ENCODE measurements at places on chromosomes 3 and 15. TPM values are rescaled to one million over a fixed set of nuclear protein-coding genes. Genes with fewer than 3 reads are reported as not detected.

DNA sequence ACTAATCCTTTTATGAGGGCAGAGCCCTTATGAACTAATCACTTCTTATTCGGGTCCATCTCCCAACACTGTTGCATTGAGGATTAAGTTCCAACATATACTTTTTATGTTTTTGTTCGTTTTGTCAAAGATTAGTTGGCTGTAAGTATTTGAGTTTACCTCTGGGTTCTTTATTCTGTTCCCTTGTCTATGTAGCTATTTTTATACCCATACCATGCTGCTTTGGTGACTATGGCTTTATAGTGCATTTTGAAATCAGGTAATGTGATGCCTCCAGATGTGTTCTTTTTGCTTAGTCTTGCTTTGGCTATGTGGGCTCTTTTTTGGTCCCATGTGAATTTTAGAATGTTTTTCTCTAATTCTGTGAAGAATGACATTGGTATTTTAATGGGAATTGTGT is 166.4 kb upstream of the KCNMB2 start:
- DNase-seq: no peak

Gene AKAP13
- 53.4 TPM for total RNA-seq

Gene PRICKLE2
- total RNA-seq: 2.4 TPM

GRCh38 chr15:80210611-80211573 is 41.1 kb downstream of the CTXND1 start:
- DNase-seq: no peak

Gene SH2D7
- not detected for total RNA-seq

DNA sequence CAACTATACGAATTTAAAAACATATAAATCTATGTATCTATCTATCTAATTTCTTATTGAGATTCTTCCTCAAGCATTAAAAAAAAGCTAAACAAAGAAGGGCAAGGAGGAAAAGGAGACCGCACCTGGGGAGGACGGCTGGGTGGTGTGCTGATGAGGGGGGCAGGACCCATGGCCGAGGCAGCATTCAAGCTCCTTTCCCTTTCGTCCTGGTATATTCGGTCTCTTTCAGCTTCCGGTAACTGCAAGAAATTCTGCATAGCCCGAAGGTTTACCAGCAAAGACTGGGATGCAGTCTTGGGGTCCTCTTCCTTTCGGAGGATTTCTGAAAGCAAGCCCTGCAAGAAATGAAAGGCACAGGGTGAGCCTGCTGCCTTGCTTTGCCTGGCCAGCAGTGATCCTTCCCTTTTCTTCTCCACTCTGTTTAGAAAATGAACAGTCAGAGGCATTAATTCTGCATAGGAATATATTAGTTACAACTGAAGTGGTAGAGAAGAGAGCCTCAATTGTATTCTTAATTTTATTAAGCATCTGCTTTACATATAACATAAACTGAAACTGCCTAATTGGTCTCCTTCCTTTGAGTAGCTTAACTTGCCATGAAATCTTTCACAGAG is 38.8 kb downstream of the SATB1 start:
- no peak for DNase-seq

- DNase-seq: peak; percentile 49
Observed at GRCh38 chr3:105417525-105418289, 51.0 kb downstream of the ALCAM start.

DNA sequence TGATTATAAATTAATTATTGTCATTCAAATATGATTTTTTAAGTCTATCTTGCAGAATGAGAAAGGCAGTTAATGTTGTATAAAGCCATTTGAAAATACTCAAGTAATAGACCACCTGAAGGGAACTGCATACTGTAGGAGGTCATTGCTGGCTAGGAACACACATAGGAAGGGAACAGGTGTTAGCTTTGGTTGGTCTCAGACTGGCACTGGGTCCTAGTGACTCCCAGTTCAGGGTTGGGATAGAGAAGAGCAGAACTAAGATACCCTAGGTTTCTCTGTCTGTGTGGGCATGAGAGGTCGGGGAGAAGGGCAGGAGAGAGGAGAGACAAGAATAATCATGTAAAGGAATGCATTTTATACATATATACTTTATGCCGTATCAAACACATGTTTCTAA is 559.0 kb upstream of the GOLIM4 start:
- DNase-seq: no peak

- DNase-seq: no peak
Observed at GRCh38 chr15:53862386-53862785, 102.9 kb upstream of the WDR72 start.

Gene RBM5
- total RNA-seq: 80.3 TPM

GRCh38 chr15:77497110-77497737 is 76.5 kb downstream of the HMG20A start:
- no peak for DNase-seq

- DNase-seq: no peak
Observed at GRCh38 chr15:57626713-57627440, 35.2 kb downstream of the MYZAP start.

- DNase-seq: no peak
Observed at GRCh38 chr15:68499620-68500312, 67.8 kb upstream of the ITGA11 start.

DNA sequence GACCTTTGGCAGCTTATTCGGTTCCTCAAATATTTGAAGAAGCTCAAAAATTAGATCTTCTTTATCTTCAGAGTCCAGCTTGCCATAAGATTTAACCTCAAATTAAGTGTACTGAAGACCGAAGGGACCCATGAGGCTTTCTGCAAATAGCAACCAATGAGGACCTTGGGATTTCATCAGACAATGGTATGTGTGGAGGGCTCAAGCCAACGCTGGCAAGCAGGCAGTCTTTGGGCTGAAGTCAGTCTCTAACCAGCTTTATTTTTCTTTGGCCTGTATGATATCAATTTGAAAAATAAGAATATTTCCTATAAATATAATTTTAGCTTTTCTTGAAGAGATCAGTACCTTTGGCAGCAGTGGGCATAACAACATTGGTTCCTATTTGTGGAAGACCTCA is 692.7 kb downstream of the MCTP2 start:
- no peak for DNase-seq

DNA sequence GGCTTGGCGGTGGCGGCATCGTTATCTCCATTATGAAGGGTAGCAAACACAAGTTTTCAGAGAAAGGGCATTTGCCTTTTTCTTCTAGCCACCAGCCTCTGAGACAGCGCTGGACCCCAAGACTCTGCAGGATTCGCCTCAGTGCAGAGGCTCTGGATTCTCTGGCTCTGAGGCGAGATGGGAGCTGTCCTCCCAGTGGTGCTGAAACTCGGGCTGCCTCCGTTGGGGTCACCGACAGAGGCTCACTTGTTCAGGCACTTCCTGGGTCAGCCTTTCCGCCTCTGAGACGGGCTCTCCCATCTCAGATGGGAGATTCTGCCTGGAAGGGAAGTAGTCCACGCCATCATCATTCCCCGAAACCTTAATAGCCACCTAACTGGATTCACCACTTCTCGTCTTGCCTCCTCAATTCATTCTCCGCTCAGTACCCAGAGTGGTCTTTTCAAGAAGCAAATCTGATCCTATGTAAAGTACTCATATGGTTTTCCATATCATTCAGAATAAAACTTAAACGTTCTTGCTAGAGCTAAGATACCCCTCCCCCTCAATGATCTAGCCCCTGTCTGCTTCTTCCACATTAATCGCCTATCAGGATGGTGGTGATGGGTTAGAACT is 76.9 kb downstream of the RHCG start:
- no peak for DNase-seq

Gene LTF
- under 0.01 TPM for total RNA-seq

Gene CYP8B1
- not detected for total RNA-seq

DNA sequence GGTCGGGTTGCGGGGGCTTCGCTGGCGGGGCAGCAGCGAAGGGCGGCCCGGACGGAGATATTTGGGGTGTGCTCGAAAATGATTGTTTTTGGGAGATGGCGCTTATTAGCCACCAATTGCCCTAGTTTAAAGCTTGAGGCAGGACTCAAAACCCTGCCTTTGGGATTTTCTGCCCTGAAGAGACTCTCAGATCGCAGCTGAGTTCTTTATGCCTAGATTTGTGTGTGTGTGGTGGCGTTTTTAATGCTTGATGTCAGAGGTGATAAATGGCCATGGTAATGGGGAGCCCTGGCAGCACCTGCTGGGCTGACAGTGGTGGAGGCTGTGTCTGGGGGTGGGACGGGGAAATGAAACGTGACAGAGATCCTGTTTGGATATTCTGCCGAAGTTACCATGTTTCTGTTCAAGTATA is 604 bp downstream of the KCTD6 start:
- no peak for DNase-seq
